ENCODE measurements at places on chromosomes 13 and 19.

- DNase-seq, result peak; percentile 64
Measured at GRCh38 chr19:9435279-9436268, at the start of gene ZNF266. TSS of gene ZNF266 (minus strand) at chr19:9435573. CDS start at chr19:9420089, 15,484 bp downstream.

DNA sequence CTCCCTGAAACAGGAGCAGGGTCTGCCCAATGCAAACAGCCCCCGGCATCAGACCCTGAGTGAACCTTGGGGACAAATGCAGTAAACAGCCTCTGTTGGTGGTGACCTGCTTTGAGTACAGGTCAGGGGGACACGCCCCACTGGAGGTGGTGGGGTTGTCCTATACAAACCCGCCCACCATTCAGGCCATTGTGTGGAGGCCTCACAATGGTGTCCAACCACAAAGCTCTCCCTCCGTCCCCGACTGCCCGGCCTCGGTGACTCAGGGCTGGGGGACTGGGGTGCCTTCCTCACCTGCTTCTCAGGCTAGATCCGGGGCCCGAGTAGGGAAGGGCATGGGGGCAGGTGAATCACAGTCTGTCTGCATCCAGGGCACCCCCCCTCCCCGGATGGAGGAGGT is 1.5 kb downstream of the MUC16 start:
- no peak for DNase-seq

GRCh38 chr13:26914624-26915023 is 154.0 kb upstream of the GPR12 start:
- DNase-seq, result no peak

DNA sequence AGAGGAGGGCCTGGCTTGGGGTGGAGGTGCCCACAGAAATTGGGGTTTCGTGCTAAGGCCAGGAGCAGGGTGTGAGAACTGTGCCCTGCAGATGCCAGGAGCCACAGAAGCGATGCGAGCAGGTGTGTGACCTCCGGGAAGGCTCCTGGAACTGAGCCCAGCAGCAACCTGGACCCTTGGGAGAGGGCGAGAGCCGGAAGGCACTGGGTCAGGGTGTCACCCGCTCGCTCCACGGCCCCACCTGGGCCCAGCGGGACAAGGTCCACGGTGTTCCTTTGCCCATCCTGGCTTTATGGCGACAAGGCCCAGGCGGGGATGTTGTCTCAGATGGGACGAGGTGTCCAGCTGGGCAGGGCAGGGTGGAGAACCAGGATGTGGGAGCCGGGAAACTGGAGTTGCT is 4.2 kb downstream of the MISP start:
- DNase-seq, result no peak

DNA sequence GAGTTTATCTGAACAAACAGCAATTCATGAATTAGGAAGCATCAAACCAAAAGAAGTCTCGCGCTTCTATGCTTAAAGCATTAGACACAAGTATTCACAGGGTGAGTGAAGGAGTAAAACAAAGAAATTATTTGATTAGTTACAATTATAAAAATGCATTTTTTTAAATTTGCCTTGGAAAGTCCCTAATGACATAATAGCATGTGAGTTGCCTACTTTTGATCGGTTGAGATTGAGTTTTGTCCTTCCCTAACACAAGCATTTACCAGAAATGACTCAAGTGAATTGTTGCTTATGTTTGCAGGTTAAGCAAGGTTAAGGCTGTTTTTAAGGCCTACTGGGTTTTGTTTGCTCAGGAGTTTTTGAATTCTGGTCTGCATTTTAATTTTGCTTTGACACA is 389 bp upstream of the ZNF649 start:
- DNase-seq, result no peak

DNA sequence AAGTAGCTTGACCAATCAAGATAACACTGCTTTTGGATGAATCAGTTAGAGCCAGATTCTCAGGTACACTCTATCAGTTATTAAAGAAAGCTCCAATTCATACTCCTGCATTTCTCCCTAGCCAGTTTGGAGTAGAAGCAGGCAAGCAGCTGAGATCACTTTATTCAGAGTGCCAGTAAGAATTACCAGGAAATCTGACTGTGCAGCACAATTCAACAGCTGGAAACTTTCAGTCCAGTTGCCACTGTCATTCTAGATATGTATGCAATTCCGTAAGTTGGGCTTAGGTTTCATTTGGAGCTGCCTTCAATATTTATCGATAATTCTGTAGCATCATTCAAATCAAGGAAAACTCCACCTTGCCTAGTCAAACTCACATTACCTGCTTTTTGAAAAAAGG is 2625.6 kb upstream of the PCDH20 start:
- no peak for DNase-seq

DNA sequence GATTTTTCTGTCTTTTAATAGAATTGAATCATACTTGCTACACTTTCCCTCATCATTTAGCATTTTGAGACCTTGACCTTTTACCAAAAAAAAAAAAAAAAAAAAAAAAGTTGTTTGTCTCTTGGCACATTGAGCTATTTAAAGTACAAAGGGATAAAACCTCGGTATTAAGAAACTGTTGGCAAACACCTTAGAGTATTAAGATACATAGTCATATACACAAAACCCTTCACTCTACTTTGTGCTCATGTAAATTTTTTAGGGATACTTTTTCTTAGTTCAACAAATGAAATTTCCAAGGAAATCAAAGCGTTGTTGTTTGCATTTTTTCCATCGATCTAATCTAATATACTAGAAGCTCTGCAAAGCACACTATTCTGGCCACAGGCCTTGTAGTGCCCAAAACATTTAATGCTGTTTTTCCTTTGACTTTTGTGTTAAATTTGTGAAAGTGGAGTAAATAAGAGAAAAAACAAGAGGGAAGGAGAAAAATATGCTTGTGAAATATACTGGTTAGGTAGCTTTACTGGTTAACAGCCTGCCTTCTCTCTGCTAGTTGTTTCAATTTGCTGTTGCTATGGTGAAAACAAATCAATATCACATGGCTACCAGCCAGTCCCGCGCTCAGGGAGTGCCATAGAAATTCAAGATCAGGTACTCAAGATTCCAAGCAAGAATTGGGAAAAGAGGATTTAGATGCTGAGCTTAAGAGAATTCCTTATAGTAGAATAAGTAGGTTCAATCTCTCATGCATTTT is 2.6 kb downstream of the MBNL2 start:
- DNase-seq, result peak; percentile 39

DNA sequence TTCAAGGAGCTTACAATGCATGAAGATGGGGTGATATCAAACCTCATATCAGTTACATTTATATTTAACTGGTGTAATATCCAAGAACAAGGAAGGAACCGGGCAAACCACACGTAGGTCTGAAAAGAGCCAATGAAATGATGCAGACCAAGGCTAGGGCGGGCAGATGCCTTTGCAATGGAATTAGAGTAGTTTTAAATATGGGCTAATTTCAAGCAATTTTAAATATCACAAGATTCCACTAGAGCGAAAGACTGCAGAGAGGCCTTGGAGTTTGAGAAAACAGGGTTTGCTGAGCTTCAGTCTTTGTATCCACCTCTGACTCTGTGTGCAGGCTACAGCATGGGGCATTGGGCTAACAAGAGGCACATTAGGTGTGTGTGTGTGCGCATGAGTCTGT is 53.9 kb upstream of the ZNF536 start:
- no peak for DNase-seq

- DNase-seq, result no peak
Measured at GRCh38 chr13:31322026-31322425, 122.3 kb downstream of the B3GLCT start.

- DNase-seq, result no peak
Measured at GRCh38 chr13:44388427-44389059, 14.9 kb downstream of the SERP2 start.

- no peak for DNase-seq
Measured at GRCh38 chr19:13954185-13954584, 1.9 kb downstream of the DCAF15 start.
